D341Med (cell line): ENCODE measurements at places on chromosomes 6 and 20.
A peak's percentile ranks its signal among the peaks of the same experiment; 100 is the strongest.

- DNase-seq = peak; percentile 30
These were observed 190.4 kb upstream of the JAG1 start for GRCh38 chr20:10864076-10864672.

- DNase-seq = peak; percentile 78
These were observed 458.7 kb downstream of the BMP2 start for GRCh38 chr20:7226156-7226555.

DNA sequence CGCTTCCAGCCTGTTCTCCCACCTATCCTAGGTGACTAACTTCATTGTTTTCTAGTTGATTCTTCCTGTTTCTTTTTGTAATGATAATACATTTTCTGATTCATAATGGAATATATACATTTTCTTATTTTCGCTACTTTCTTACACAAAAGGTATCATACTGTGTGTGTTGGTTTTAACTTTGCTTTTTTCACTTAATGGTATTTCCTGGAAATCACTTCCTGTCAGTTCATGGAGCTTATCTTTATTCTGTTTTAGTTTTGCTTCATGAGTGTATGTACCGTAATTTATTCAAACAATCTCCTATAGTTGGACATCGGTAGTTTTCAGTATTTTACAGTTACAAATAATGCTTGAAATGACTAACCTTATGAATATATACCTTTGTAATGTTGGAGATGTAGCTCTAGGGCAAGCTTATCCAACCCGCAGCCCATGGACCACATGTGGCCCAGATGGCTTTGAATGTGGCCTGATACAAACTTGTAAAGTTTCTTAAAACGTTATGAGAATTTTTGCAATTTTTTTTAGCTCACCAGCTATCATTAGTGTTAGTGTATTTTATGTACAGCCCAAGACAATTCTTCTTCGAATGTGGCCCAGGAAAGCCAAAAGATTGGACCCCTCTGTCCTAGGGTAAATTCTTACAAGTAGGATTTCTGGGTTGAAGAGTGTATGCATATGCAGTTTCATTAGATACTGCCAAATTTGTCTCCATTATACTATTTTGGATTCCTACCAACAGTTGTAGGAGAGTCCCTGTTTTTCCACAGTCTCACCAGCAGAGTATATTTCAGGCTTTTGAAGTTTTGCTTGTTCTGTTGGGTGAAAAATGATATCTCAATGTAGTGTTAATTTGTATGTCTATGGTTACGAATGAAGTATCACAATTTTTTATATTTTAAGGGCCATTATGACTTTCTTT, 16.7 kb downstream of the TRMT11 start:
- no peak for DNase-seq

DNA sequence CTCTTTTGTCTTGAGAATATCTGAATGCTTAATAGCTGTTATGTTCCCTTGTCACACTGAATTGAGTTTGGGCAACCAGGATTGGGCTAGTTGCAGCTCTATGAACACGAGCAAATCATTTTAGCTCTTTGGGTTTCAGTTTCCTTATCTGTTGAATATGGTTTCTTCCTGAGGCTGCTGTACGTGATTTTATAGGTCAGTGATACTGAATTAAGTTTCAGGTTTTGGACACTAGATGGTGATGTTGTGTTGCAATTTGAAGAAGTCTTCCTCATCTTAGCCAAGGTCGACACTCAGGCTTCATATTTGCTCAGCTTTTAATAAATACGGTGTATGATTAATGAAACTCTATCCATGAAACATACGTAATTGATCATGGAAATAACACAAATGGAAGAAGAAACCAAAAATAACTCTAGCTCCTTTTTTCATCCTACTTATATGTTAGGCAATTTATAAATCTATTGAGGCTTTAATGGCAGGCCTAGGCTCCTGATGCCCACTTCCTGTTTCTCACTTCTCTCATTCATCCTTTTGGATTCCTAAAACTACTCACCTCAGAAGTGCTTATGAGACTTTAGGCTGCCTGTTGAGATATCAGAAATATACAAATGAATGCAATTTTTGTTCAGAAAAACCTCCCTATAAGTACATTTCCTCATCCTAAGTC, 354.1 kb upstream of the MAP3K7 start:
- DNase-seq = peak; percentile 48

DNA sequence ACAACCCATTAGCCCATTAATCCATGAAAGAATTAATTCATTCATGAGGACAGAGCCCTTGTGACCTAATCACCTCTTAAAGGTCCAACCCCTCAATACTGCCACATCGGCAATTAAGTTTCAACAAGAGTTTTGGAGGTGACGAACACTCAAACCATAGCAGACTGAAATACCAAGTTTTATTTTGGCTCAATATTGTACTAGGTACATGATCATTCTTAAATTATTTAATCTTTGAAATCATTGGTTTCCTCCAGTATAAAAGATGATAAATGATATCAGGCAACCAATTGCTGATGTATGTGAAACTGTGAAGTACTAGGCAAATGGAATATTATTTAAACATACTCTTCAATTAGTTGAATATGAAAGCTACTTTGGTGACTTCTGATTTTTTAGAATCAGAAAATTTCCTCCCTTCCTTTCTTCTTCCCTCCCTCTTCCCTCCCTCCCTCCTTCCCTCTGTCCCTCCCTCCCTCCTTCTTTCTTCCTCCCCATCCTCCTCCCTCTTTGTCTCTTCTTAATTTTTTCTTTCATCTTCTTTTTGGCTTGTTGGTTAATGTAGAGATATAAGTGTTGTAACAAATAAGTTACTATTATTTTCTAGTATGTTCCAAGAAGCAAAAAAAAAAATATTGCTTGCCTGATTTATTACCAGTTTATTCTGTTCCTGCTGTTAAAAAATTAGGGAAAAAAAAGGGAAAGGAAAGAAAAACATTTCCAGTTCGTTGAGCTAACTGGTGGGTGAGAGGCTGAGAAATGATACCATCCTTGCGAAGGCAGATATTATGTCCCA, 233.9 kb upstream of the ZNF217 start:
- DNase-seq = no peak

GRCh38 chr6:143867236-143867635, 3.0 kb downstream of the ZC2HC1B start:
- DNase-seq = no peak
